Stimulated activated CD8-positive, alpha-beta memory T cell treated with anti-CD3 and anti-CD28 coated beads, Interleukin-4, amount 100 ng/mL, for 1 hour (primary cell): ENCODE measurements at places on chromosomes 5 and 9.

DNA sequence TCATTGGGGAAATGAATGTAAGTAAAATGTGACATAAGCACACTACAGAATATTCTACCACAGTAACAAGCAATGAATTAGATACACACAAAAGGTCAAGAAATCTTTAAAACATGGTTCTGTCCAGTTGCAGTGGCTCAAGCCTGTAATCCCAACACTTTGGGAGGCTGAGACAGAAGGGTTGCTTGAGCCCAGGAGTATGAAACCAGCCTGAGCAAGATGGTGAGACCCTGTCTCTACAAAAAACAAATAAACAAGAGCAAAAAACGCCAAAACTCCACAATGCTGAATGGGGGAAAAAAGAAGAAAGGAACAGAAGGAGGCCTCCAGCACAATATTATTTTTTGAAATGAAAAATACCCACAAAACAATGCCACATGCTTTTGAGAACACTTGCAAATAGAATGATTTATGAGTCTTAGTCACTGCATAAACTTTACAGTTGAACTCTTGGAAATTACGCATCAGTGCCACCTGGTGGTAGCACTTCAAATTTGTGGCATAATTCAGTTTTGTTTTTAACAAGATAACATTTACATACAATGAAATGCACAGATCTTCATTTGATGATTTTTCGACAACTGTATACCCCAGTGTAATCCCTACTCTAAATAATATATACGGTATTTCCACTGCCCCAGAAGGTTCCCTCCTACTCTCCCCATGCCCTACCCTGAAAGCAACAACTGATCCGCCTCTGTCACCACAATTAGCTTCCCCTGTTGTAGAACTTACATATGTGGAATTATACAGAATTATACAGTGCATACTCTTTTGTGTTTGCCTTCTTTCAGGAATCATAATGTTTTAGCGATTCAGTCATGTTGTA lies 14.4 kb upstream of the SPINK4 start:
- peak; percentile 36 for DNase-seq

DNA sequence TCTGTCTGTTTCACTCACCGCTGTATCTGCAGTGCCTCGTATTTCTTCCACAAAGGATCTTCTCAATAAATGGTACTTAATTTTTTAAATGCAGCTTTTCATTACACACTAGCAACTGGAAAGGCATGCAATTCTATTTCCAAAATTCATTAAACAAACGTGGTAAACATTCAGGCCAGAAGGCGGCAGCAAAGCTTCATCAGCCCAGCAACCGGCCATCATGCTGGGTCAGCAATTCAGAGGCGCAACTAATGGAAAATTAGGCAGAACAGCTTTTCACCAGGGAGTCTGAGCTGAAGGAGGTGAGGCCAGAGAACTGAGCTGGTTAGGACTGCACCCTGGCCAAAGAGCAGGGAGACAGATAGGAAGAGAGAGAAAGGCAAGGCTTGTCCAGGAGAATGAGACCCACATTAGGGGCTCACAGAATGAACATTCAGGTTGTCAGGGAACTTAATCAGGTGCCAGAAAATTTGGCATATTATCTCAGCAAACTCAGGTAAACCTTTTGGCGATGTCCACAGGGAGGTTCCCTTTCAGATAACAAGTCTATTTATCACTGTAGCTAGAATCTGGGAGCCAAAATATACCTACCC lies 17.7 kb upstream of the RNF180 start:
- DNase-seq = no peak

DNA sequence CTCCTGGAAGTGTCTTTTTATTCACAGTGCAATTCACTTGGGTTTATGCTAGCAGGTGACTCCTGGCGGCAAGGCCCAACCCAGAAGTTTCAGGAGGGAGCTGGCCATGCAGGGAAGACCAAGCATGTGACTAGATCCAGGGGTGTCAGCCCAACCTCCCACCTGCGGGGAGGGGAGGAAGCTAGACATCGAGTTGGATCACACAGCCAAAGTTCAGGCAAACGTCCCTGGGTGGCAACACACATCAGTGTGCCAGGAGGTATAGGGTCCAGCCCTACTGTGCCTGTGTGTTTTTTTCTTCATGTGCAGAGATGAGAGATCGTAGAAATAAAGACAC lies 25.3 kb downstream of the PNPLA7 start:
- DNase-seq = no peak

DNA sequence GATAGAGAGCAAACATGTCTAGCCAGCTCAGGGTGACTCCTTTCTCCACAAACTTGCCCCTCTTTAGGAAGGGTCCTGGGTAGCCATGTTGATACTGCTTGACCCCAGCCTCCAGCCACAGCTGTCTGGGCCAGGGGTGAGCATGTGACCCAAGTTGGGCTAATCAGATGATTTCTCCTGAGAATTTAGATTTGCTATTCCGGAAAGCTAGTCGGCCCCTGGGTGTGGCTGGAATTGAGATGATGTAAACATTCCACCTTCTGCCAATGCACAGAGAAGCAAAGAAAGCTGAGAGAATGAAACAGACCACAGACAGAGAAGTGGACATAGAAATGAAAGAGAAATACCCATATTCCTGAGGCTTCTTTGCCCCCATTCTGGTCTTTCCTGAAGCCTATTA lies 17.8 kb upstream of the B4GALT1 start:
- DNase-seq = no peak

GRCh38 chr5:128844354-128844923 lies 120.8 kb upstream of the SLC27A6 start:
- no peak for DNase-seq

- no peak for DNase-seq
Observed at GRCh38 chr5:142748132-142748531, 22.0 kb upstream of the ARHGAP26 start.

GRCh38 chr5:92402045-92402444 lies 1018.9 kb upstream of the ARRDC3 start:
- no peak for DNase-seq

DNA sequence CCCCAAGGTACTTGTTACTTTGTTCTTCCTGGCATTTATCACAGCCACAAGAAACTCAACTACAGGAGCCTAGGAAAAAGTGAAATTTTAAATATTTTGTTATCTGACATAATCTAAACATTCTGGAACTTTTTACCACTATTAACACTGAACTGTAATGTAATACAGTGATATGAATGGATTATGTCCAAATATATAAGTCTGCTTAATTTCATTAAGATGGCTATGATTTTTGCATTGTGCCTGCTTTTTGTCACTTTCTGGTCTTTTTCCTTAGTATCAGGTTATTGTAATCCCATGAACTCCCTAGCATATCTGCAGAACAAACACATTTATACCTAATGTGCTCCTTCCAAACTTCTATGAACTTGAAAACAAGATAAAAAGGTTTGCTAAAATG lies 35.8 kb downstream of the PJA2 start:
- no peak for DNase-seq

GRCh38 chr5:35884191-35884769 lies 27.6 kb downstream of the IL7R start:
- DNase-seq = no peak

- no peak for DNase-seq
Observed at GRCh38 chr5:17302106-17302505, 84.7 kb downstream of the BASP1 start.

GRCh38 chr5:143355710-143356109 lies 47.8 kb downstream of the NR3C1 start:
- DNase-seq = no peak

DNA sequence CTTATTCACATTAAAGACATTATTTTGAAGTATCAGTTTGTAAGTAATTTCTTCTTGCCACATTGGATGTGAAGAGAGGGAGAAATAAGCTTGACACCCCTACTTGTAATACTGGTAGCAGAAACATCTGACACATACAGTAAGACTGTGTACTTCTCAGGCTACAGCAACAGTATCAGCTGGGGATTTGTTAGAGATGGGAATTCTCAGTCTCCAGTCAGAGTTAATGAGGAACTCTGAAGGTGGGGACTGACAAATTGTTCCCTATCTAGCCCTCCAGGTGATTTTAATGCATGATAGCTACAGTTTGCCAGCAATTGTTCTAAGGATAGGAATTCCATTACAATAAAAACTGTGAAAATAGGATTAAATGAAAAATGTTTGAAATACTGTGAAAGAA lies 524.8 kb downstream of the PRR16 start:
- DNase-seq = no peak

GRCh38 chr5:36301858-36302603 lies at the start of gene RANBP3L:
RANBP3L (minus strand) TSS chr5:36301902; CDS start chr5:36301416, 486 bp downstream.
- DNase-seq = no peak

DNA sequence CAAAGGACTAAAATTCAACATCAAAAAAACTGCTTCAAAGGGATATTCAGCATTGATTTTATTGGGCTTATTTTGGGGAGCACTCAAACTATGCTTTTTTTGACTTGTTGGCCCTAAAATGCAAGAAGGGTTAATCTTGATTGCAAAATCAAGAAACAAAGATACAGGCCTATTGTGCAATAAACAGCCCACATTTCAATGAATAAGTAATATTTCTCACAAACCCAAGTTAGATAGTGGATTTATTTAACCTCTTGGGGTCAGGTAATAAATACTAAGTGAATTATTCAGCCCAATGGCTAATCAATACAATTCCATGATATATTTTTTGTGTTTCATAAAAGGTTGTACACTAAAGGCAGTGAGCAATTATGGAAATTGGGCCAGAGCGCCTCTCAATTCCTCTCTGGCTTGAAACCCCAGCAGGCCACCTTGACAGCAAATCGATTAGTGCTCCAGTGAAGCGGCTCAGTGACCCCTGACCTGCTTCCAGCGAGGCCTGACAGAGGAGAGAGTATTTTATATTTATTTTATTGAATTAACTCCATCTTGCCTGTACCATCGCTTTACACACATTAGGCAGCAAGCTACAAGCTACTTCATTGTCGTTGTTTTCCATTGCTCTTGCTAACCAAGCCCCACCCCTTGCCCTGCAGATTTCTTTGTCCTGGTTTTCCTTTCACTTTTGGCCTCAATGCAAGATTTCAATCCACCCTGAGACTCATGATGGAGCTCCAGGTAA lies 65.5 kb downstream of the EBF1 start:
- no peak for DNase-seq

DNA sequence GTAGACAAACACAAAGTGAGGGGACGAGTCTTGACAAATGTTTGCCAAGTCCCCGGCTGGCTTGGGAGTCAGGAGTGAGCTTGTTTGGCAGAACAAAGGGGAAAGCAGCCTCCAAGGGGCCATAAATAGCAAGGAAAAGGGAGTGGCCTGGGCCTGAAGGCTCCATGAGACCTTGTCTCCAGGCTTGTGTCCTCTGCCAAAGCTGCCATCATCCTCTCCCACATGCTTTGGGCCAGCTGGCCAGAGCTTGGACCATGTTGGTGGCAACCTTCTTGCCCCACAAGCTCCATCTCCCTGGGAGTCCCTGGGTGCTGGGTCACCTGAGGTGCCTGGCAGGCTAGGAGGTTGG lies 13.3 kb upstream of the PITX1 start:
- DNase-seq = no peak

DNA sequence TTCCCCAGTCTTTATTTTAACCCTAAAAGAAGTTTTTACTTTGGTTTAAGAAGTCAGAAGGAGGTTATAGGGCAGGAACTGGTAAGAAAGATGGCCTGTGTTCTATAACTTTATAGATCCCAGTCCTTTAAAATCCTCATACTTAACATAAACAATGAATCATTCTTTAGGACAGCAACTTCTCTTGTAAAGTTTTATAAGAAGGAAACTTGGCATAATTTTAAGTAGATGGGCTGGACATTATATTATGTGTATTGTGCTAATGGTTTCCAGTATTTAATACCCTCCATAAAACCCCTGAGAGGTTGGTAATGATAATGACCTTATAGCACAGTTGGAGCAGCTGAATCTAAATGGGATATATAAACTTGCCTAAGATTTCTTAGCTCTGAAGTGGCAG lies 247.2 kb downstream of the FAM170A start:
- no peak for DNase-seq

DNA sequence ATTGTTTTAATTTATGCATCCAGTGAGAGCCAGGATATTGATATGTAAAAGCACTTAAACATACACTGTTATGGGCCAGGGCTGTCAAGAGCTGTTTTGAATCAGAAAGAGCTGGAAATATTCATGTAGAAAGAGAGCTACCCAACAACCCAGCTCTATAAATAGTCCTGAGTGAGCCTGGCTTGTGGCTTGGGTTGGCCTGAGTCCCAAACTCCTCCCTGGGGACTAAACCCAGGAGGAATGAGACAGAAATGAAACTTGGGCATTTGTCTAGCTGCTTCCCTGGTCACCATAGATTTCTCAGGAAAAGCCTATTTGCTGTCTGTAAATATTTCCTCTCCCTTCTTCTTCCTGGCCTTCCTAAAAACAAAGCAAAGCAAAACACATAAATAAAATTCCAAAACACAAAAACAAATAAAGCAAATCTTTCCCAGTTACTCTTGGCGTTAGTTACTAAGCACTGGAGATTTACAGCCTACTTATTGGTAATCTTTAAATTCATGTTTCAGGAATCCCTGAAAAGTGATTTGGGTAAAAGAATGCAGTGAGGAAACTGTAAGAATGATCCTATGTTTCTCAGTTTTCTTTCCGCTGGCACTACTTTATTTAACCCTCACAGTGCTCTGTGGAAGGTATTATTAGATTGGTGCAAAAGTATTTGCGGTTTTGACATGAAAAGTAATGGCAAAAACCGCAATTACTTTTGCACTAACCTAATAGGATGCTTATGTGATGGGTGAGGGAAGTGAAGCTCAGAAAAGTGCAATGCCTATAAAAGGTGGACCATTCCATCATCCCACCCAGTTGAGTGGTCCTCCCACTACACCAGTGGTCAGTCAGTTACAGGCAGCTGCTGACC lies 111.8 kb downstream of the CARTPT start:
- no peak for DNase-seq

GRCh38 chr9:122360891-122361290 lies 9.9 kb upstream of the PTGS1 start:
- no peak for DNase-seq

DNA sequence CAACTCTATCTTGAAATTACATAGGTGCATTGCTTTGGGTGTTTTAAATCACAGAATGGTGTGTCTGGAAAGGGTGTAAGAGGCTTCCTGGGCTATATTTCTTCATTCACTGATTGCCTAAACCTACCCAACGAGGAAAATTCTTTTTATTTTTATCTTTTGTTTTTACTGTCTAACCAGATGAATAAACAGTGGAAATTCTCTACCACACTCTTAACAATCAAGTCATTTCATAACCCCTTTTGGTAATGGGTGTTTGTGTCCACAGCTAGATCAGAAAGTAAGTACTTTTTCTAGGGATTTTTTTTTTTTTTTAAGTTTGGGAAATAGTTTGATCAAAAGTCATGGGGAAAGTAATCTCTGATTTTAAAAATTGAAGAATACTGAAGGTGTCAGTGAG lies 27.6 kb upstream of the C5orf47 start:
- DNase-seq = no peak

GRCh38 chr9:121735065-121735792 lies 83.8 kb downstream of the DAB2IP start:
- no peak for DNase-seq

DNA sequence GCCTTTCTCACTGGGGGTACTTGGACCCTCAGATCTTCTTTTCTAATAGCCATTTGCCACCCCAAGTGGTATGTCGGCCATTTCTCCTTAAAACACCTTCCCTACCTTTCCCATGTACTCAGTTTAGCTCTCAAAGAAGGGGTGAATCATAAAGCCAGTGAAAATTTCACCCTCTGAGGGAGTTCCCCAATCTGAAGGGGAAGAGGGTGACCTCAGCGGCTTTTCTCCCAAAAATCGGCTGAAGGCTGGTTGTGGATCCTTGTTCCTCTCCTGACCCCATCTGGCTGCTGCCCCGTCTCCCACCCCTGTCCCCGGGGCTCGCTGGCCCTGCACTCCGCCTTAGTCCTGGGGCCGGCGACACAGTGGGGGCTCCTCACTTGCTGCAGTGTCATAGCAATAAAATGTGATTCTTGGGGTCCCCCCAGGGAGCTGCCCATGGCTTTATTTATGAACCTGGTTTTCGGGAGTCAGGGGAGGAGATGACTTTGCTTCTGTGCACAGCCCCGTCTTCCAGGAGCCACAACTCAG lies 17.3 kb upstream of the LTC4S start:
- DNase-seq = no peak
